ENCODE measurements at places on chromosomes 2 and 18.

DNA sequence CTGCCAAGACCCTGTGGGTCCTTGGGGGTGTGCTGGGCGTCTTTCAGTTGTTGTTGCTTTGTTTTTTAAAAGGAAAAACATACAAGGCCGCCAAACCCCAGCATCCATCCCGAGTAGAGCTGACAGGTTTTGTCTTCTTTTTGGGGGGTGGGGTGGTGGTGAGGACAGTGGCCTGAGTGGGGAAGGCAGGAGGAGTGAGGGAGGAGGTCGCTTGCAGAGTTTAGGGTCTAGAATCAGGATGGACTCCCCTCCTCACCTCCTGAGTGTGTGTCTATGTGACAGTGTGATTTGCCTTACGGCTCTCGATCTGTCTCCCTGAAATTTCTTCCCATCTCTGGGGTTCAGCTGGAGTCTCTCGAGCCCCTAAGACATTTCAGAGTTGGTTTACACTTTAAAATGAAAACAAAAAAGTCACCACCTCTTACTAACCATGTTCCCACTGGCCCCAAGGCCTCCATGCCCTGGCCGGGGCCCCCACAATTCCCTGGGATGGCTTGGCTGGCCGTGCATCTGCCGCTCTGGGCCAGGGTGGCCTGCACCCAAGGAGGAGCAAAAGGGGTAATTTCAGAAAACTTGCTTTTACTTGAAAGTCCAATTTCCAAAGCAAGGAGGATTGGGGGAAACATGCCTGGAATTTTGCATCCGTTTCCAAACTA is 5.0 kb downstream of the SIX3 start:
- no peak for DNase-seq

DNA sequence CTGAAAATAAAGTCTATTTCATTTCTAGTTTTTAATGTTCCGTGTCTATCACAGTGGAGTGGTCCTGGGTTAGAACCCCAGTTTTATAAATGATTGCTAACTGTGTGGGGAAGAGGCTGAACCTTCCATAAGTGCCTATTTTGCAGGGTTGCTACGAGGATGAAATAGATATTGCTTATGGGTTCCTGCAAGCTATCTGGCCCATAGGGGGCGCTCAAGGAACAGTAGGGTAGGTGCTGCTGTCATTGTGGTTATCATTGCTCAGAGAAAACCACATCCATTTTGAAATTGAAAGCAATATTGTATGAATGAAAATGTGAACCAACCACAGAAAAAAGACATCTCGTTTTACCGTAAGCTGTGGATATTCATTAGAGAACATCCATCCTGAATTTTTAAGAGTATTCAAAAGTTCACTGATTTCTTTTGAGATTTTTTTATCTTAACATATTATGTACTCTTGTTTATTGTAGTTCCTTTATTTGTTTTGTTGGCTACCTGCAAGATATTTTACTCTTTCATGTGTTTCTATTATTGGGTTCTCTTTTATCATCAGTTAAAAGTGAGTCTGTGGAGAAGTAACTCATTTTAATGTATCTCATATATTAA is 261.6 kb downstream of the NAPG start:
- DNase-seq = peak; percentile 92

- no peak for DNase-seq
Measured at GRCh38 chr18:8003878-8004675, 437.0 kb downstream of the PTPRM start.

- no peak for DNase-seq
Measured at GRCh38 chr2:37570773-37571586, 100.5 kb downstream of the CDC42EP3 start.

DNA sequence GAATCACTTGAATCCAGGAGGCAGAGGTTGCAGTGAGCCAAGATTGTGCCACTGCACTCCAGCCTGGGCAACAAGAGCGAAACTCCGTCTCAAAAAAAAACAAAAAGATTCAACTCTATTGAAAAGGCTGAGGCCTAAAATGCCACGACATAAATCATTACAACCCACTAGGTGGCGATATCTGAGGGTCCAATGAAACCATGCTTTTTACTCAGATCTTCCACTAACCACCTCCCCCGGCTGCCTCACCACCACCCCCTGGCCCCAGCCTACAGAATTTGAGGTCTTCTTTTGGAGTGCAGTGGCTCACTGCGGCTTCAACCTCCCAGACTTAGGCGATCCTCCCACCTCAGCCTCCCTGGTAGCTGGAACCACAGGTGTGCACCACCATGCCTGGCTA is 57.5 kb downstream of the AP1S3 start:
- DNase-seq = peak; percentile 71

DNA sequence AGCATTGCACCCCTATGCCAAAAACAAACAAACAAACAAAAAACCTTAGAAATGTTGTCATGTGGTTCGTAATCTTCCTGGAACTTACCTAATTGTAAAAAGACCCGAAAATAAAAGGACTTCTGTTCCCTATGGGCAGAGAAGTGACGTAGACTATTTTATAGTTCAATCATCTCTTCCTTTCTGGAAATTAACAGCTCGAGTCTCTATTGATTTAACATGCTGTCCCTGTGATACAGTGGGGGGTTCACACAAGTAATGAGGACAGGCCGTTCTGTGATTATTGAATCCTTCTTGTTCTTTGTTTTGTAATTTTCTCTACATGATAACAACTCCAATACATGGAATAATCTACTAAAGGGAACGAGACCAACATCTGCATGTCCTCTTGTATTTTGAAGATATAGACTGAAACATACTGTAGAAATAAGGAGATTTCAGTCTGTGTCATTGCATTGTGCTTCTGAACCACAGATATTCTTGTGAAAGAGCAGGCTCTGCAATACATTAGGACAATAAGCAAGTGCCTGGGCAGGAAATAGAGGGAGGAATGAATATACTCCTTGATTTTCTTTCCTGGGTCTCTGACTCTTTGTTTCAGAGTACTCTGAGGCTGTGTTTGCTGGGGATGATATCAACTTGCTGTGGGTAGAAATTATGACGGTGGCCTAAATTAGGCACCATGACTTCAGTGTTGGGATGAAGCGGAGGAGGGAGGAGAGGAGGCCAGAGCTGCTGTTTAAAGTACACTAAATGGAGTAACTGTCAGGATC is 65.7 kb upstream of the PPM1B start:
- no peak for DNase-seq

GRCh38 chr2:69242651-69243051 is 144.4 kb downstream of the GFPT1 start:
- no peak for DNase-seq

GRCh38 chr2:38470115-38470514 is 93.0 kb upstream of the ATL2 start:
- no peak for DNase-seq

DNA sequence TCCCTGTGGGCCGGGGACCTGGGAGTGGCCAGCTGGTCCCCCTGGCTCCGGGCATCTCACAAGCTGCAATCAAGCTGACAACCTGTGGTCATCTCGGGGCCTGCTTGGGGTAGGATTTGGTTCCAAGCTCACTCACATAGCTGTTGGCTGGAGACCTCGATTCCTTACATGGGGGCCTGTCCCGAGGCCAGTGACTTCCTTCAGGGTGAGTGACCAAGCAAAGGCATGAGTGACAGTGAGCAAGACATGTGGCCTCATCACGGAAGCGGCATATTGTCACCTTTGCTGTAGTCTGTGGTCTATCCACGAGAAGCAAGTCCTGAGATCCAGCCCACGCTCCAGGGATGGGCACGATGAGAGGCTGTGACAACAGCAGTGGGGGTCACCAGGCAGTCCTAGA is 131.4 kb upstream of the ID2 start:
- DNase-seq = no peak

DNA sequence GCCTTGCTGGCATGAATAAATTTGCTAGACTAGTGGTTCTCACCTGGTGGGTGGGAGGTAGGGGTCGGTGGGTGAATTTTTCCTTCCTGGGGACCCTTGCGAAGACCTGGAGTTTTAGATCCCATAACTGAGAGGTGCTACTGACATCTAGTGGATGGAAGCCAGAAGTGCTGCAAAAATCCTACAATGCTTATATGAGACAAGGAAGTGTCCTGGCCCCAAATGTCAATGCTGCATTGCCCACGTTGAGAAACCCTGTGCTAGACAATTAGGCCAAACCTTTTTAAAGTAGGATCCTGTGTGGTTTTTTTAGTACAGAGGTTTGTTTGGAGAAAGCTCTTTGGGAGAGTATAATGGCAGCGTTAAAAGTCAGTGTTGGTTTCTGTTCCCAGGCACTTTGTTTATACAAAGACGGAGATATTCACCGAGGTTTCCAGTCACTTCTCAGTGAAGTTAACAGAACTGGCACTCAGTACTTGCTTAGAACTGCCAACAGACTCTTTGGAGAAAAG is 9.6 kb downstream of the SERPINB8 start:
- DNase-seq = peak; percentile 67

DNA sequence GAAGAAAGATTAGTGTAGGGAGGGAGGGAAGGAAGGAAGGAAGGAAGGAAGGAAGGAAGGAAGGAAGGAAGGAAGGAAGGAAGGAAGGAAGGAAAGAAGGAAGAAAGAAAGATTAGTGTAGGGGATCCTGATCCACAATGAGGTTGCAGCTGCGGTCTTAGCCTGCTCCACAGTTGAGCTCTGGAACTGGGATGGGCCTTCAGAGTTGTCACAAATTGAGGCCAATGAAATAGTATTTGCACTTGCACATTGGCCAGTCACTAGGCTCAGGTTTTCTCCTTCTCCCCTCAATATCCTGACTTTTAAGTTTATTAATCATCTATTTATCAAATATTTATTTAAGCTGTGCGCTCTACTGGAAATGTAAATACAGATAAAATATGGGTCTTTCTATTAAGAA is 34.3 kb downstream of the DOK6 start:
- no peak for DNase-seq

GRCh38 chr18:37289423-37289822 is 276.2 kb downstream of the CELF4 start:
- no peak for DNase-seq

GRCh38 chr2:1538663-1539062 is 125.4 kb downstream of the TPO start:
- peak; percentile 83 for DNase-seq

DNA sequence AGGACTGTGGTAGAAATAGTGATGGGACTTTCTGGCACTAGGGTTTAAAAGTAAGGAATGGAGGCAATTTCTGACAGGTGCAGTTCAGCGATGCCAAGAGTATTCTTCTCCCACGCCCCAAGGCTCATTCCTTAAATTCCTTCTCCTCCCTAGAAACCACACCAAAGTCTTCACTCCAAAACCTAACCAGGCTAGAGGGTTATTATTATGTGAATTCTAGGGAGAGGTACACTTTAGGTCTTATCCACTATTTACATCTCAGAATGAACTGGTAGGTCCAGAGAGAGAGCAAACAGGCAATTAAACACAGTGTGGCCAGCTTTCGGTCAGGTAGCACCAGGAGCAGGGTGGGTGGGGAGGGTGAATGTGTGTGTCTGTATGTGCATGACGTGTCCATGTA is 11.4 kb downstream of the IL1F10 start:
- DNase-seq = no peak

- no peak for DNase-seq
Measured at GRCh38 chr2:172969609-172970008, 106.0 kb upstream of the MAP3K20 start.

DNA sequence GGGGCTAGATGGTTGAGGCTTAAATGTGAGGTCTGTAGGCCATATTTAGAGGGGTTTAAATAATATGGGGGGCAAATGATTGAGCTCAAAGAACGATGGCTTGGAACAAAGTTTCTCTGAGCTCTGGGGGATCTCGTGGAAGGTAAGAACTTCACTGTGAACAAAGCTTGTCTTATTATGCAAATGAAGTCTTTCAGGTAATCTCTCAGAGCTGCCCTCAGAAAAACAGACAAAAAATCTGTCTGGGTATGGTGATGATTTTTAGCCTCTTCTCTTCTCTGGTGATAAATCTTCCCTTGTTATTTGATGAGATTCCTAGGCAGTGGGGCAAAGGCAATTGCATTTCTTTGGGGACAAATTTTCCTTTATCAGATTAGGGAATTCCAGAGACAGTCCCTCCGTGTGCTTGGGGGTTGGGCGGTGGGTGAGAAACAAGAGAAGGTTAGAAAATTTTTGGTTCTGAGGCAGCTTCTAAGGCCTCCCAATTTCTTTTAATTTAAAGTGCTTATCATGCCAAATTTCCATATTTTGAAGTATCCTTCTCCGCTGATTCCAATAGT is 760.4 kb downstream of the TSN start:
- no peak for DNase-seq

- DNase-seq = no peak
Measured at GRCh38 chr2:203209538-203209937, 29.3 kb upstream of the CYP20A1 start.

- no peak for DNase-seq
Measured at GRCh38 chr18:62838475-62839098, 123.2 kb downstream of the PHLPP1 start.

DNA sequence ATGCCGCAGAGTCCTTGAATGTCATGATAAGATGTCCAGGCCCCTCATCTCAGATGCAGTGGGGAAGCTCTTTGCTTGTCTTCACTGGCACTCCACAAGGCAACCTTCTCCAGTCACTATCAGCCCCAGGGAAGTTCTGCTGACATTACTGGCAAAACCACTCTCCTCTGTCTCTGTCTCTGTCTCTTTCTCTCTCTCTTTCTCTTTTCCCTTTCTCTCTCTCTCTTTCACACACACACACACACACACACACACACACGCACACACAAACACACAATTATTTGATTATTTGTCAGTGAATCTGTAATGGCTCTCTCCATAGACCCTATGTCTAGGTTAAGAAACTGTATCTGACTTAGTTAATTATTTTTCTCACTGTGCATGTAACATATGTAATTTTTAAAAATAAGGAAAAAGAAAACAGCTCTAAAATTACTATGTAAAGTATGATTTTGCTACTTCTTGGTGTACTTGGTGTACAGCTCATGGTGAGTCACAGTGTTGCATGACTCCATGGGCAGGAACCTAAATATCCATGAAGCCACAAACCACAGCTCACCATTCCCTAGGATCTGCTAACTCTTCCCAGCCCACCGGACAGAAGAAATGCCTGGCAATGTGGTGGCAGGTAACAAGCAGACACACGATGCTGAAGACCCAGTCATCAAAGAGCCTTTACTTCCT is 594.9 kb upstream of the ID2 start:
- no peak for DNase-seq

DNA sequence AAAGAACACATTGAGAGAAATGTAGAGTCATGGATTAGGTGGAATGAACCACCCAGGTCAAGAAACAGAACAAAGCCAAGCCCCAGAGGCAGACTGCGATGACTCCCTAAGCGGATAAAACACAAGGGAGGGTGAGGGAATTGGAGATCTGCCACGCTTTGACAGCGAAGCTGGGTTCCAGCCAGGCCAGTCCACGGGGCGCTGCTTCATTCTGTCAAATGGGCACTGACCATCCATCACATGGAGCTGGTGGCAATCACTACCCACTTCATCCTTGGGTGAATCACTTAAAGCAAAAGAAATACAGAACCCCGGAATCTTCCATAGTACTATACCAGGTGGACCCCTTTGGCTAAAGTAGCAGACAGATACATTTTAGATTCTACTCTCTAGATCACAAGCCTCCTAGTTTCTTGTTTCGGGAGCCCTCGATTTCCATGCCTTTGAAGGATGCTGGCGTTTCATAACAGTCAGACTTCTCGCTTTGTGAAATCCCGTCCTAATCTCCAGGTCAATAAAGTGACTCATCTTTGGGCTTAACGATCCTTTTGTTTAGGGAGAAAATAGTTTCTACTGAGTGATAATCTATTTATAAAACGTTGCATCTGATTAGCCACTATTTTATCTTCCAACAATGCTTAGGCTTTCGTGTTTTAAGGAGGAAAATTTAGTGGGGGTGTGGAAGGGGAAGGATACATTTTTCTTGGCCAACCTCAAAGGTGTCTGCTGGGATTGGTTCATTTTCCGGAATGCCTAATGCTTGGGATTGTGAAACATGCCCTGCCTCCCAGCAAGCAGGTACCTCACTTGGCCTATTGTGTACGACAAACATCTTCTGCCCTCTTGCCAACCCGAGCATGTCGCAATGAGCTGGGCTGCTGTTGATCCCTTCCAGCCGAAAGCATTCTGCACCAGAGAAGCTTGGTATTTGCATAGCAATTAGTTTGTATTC is 44.1 kb upstream of the HDAC4 start:
- DNase-seq = no peak

All from hematopoietic multipotent progenitor cell treated with erythropoietin and hydrocortisone succinate and interleukin-3 and kit ligand, for 8 days (in vitro differentiated cells).